ENCODE measurements at places on chromosomes 6 and 20.
A peak's percentile ranks its signal among the peaks of the same experiment; 100 is the strongest.

GRCh38 chr6:57207141-57207540, 15.0 kb downstream of the RAB23 start:
- DNase-seq: no peak

- no peak for DNase-seq
Observed at GRCh38 chr6:127510876-127511275, 8.3 kb downstream of the MTCL3 start.

- peak; percentile 79 for DNase-seq
Observed at GRCh38 chr20:1469925-1470571, 3.4 kb upstream of the NSFL1C start.

DNA sequence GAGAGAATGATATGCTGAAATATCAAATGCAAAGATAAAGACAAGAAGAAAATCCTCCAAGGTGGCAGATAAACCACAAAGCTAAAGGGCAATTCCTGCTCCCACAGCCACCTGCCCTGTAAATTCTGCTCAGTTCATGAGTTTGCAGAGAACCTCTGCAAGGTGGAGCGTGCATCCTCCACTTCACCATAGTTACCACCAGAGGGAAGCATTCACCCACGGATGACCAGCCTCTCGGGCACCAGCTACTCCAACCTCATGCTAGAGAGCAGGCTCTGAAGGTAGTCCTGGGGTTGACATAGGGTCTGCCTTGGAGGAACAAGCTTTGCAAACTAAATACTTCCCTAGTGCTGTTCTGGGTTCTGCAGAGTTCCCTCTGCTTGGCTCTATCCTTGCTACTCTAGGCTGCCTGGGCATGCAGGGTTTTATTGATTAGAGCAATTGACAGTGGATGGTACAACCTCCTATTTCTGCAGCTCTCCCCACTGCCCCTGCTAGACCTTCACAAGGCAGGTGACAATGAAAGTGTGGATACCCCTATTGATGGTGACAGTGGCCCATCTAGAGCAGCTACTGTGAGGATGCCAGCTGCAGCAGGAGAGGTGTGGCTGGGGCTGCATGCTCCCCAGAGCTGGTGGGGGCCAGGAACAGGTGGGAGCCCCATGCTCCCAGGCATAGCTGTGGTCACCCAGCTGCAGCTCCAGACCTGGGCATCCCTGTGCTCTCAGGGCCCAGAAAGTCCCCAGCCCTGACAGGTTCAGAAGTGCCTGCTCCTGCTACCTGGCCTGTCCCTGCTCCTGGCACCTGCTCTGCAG, 51.1 kb downstream of the GGTLC1 start:
- DNase-seq: peak; percentile 74

DNA sequence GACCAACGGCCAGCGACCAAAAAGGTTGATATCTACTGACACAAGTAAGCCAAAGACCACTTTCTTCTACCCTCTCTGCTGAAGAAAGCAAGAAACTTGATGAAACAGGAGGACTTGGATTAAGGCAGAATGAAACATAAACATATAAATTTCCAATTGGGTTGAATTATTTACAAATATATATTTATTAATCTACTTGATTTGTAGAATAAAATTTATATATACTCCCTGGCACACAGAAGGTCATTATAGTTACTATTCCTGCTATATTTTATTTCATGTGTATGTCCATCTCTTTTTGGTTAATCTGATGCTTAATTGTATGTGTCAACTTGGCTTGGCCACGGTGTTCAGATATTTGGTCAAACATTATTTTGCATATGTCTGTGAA, 4.2 kb upstream of the ADGRG6 start:
- no peak for DNase-seq

- no peak for DNase-seq
Observed at GRCh38 chr20:21356386-21356785, 40.9 kb downstream of the NKX2-4 start.

- no peak for DNase-seq
Observed at GRCh38 chr6:187210-187861, 105.0 kb upstream of the DUSP22 start.

GRCh38 chr6:126550323-126550722, 210.4 kb downstream of the CENPW start:
- no peak for DNase-seq

- no peak for DNase-seq
Observed at GRCh38 chr20:34375977-34376430, 12.9 kb downstream of the ITCH start.

DNA sequence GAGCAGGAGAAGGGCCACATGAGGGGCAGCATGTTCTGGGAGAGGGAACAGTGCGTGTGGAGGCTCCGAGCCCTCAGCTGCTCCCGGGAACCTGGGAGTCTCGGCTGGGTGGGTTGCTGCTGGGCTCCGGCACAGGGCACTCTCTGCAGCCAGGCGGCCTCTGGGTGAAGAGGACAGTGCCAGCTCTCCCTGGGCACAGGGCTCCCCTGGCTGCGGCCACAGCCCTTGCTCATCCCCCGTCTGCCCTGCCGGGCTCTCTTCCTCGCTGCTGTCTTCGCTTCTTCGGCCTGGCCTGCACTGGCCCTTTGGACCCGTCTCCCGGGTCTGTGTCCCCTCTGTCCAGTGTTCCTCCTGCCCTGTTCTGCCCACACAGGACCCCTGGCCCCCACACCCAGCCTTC, 48.2 kb downstream of the CDH4 start:
- DNase-seq: no peak

DNA sequence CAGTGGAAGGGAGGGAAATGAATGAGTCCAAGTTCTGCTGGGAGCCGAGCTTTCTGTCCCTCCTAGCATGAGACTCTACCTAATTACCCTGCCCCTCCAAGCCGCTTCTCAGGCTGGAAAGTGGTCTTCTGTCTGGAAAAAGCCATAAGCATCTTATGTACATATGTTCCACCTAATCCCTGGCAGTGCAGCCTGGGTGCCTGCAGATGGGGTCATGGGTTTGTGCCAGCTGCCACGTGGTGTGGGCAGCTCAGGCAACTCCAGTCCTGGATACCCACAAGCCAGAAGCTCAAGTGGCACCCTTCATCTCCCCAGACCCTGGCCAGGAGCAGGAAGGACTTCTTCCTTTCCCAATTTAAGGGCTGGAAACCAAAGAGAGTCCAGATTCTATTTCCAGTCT, 253.1 kb downstream of the LY86 start:
- DNase-seq: no peak

GRCh38 chr6:48048451-48049146, 62.4 kb downstream of the PTCHD4 start:
- DNase-seq: peak; percentile 27

GRCh38 chr6:48031711-48032110, 79.3 kb downstream of the PTCHD4 start:
- DNase-seq: no peak

DNA sequence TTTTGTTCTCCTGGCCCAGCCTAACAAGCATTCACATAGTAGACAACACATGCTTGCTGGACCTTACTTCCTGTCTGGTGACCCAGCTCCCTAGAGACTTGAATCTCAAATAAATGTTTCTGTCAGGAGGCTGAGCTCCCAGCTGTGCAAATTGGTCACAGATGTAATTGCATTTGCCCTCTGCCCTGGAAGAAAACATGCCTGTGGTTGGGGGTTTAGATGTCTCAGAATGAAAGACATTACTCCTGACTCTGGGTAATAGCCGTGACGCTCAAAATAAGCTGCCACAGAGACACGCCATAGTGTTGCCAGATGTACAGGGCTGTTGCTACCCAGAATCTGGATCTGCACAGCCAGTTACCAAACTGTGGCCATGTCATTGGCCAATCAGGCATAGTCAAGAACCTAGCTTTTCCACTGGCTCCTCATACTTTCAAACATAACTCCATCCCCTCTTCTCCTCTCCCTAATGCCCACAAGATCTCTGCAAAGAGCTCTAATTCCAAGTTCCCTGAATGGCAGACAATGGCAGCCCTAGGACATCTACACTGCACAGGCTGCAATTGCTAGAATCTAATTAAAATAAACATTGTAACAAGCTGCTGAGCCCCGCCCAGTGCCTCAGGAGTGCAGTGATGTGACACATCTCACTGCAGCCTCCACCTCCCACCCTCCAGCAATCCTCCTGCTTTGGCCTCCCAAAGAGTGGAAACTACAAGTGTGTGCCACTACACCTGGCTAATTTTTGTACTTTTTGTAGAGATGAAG, 32.8 kb upstream of the GMPR start:
- peak; percentile 23 for DNase-seq

GRCh38 chr6:6753301-6753700, 164.8 kb downstream of the LY86 start:
- no peak for DNase-seq

DNA sequence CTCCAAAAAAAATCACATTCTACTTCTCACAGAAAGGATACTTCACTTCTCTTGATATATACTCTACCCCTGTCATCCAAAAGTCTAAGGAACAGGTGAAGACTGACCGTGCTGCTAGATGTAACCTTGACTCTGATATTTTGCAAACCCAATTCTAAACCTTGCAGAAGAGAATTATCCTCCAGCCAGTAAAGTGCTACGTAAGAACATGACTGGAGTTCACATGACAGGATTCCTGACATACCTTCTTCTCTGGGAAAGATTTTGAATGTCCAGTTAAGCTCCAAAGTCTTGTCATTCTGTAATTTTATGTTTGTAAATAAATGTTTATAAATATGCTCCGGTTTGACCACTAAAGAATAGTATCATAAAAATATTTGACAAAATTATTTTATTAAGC, 35.8 kb downstream of the BTBD9 start:
- no peak for DNase-seq

- no peak for DNase-seq
Observed at GRCh38 chr6:100998111-100998510, 117.0 kb upstream of the ASCC3 start.

DNA sequence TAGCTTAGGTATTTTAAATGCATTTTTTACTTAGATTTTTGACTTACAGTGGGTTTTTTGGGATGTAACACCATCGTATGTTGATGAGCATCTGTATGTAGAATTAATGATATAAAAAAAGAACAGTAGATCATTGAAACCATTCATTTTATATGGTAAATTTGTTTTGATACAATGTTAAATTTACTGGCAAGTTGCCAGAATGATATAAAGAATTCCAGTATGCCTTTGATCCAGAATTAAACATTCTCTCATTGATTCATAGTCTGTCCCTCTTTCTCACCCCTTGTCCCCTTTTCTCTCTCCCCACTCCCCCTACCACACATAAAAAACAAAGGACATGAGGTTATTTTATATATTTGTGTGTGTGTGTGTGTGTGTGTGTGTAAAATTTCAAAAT, 45.3 kb downstream of the VTA1 start:
- no peak for DNase-seq

GRCh38 chr6:135876058-135876457, 24.6 kb downstream of the PDE7B start:
- no peak for DNase-seq

- no peak for DNase-seq
Observed at GRCh38 chr20:50048420-50049166, 64.4 kb downstream of the UBE2V1 start.

GRCh38 chr6:170265655-170266054, 25.2 kb downstream of the DLL1 start:
- peak; percentile 31 for DNase-seq

GRCh38 chr6:80210618-80211017, 104.1 kb downstream of the BCKDHB start:
- DNase-seq: no peak

- DNase-seq: peak; percentile 94
Observed at GRCh38 chr6:108294727-108295625, at the start of gene AFG1L. TSS of gene AFG1L (plus strand) at chr6:108295054. CDS start at chr6:108295080, 26 bp downstream.

- no peak for DNase-seq
Observed at GRCh38 chr6:155313602-155314091, 637 bp downstream of the TFB1M start.

GRCh38 chr6:44828780-44829179, 441.3 kb downstream of the CDC5L start:
- no peak for DNase-seq

DNA sequence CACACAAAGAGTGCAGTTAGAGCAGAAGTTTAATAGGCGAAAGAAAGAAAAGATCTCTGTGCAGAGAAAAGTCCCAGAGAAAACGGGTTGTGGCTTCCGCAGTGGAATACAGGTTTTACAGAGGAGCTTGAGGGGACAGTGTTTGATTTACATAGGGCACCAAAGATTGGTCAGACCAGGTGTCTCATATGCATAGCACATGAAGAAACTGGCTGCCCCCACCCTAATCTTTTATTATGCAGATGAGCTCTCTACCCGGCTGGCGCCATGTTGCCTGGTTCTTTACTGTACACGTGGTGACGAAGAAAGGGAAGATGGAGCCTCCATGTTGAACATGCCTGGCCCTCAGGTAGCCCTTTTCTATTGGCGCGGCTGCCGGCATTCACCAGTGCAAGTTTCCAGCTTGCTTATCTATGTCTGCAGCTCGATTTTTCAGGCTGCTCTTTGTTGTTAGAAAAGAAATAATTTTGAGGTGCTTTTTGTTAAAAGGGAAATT, 47.4 kb downstream of the SLC35B3 start:
- DNase-seq: no peak

Data from brain (organoid and tissue), 16 donors.